ENCODE measurements at places on chromosomes 2 and 18.

DNA sequence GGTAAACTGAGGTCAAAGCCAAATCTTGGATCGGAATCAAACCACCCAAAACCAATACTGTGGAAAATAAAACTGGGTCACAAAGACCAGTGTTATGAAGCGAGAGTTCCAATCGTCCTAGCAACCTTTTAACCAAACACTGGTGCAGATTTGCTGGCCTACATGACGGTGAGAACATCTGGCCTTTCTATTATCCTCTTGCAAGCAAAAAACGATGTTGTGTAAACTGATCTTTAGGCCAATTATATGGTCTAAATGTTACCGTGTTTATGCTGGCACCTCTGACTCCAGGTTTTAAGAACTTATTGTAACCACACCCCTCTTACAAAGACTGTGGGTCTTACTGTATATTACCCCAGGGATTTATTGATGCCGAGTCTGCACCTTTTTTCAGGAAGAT lies 145.9 kb downstream of the GFPT1 start:
- no peak for DNase-seq

- DNase-seq, result no peak
Measured at GRCh38 chr2:114368705-114369104, 73.7 kb upstream of the DPP10 start.

DNA sequence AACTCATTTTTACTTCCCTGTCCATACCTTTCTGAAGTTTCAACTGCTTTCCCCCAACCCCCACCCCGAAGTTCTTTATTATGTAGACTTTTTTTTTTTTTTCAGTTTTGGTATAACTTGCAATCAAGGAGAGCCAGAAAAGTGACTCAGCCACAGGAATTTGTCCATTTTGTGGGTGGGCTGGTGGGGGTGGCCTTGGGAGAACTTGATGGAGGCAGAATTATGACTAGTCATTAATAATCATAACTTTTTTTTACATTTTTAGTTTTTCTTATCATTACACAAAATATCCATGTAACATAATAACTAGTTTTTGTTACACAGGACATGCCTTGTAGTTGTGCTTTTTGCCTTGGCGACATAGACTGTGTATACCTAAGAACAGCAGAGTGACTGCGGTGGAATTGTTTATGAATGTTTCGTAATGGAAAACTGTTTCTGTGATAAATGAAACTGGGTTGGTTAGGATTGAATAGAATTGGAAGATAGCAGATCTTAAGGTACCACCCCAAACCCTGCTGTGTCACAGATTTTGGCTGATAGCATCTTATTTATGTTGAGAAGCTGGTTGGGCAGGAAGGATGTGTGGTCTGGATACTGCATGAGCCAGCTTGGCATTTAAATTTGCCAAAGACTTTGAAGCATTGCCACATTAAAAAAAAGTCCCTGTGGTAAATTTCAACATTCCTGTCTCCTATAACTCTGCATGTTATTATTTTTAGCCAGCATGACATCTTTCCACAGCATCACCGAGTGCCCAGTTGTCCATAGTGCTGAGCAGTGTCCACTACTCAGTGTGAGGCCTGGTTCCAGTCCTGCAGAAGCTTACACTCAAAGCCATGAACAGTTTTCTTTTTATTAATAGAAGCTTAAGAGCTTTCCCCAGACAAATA lies 30.7 kb downstream of the LYPD6B start:
- DNase-seq, result no peak

- DNase-seq, result no peak
Measured at GRCh38 chr2:222582928-222583327, 73.0 kb downstream of the FARSB start.

GRCh38 chr2:172096626-172097547 lies 5.8 kb downstream of the DLX2 start:
- no peak for DNase-seq

DNA sequence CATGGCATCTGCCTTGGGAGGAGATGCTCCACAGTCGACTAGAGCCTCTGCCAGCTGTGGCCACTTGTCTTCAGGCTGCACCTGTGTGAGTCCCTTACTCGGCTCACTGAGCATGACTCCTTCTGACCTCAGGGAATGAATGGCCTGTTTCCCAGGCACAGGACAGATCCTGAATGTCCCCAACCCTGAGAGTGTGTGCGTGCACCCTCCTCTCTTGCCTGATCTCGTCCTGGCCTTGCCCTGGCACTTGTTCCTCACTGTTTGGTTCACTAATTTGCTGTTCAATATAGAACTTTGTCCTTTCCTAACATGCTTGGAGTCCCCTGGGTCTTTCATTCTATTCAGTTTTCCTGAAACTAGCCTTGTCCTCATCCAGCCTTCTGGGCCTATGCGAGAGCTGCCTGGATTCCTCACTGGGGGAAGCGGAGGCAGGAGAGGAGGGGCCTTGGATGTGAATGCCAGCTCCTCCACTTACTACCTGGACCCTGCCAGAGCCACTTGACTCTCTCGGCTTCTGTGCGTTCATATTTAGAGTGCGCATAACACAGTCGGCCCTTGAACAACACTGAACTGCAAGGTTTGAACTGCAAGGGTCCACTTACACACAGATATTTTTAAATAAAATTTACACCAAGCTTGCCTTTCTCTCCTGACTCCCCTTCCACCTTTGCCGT lies 184.8 kb downstream of the ACKR3 start:
- no peak for DNase-seq
